ENCODE measurements at places on chromosomes 16 and 17.

GRCh38 chr16:49980166-49980565 is 44.9 kb upstream of the CNEP1R1 start:
- DNase-seq: no peak

DNA sequence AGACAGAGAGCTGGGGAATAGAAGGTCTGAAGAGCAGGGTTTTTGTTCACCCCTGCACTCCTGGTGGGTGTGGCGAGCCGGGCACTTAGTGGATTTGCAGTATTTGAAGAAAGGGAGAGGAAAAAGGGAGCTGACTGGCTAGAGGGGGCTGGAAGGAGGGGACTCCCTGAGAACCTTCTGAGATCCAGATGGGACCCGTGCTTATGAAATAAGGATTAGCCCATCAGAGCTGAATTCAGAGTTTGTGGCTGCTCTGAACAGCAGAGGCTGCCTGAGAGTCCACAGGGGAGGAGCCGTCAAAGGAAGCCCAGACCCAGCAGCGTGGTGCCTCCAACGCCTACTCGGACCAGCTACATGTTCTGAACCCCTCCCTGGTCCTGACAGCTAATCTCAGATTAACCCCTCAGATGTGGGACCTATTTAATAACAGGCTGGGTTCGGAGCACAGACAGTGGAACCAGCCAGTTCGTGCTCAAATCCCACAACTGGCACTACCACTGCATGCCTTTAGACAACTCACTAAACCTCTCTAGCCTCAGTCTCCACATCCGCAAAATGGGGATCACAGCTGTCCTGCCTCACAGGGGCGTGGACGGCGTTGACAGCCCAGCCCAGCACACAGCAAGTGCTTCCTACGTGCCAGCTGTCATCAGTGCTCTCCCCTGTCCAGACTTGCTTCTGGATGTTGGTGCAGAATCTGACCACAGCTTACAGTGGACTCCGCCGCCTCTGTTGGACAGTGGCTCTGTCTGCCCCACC is 70.6 kb downstream of the DYNLRB2 start:
- DNase-seq: no peak

- DNase-seq: peak; percentile 93
Observed at GRCh38 chr17:14069251-14070021, at the start of gene COX10. TSS of gene COX10 (plus strand) at chr17:14069504. CDS start at chr17:14069606, 102 bp downstream.

- DNase-seq: no peak
Observed at GRCh38 chr17:41835214-41835799, 725 bp downstream of the NT5C3B start.

- no peak for DNase-seq
Observed at GRCh38 chr16:17431968-17432625, 38.7 kb downstream of the XYLT1 start.

- no peak for DNase-seq
Observed at GRCh38 chr16:2964475-2965336, 631 bp downstream of the KREMEN2 start.

DNA sequence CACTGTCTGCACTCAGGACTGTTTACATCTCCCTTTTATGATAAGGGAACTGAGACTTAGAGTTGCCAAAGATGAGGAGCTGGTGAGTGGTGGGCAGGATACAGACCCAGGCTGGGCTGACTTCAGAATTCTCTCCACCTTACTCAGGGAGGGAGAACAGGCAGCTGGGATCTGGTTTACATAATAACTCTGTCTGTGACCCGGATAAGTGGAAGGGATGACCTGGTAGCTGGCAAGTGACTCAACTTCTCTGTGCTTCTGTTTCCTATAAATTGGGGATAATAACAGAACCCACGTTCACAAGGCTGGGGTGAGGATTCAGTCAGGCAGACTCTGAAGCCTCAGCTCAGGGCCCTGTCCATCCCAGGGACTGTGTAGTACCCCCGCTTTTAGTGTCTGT is 2.6 kb downstream of the SNX20 start:
- DNase-seq: no peak

DNA sequence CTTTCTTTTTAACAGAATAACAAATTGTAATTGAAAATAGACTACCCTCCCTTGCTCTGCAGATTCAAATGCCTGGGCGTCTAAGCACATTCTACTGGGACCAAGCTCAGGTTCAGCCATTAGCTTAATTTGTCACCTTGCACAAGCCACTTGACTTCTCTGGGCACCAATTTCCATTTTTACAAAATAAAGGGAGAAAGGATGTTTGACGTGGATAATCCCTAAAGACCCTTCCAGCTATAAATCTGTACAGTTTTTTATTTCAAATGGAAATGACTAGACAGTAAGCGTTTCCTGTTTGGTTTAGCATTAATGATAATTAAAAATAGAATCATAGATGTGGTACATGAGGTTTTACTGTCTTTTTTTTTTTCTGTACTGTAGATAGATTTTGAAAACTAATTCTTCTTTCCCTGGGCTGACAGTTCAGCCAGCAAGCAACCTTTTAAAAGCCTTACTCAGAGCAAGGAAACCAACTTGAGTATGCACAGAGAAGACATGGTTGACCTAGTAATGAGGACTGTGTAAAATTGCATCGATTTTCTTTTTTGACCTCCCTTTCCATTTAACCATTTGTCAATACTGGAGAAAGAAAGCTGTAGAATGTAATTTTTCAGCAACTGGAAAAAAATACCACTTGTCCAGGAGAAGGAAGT is 1329.5 kb upstream of the CDH8 start:
- DNase-seq: no peak

DNA sequence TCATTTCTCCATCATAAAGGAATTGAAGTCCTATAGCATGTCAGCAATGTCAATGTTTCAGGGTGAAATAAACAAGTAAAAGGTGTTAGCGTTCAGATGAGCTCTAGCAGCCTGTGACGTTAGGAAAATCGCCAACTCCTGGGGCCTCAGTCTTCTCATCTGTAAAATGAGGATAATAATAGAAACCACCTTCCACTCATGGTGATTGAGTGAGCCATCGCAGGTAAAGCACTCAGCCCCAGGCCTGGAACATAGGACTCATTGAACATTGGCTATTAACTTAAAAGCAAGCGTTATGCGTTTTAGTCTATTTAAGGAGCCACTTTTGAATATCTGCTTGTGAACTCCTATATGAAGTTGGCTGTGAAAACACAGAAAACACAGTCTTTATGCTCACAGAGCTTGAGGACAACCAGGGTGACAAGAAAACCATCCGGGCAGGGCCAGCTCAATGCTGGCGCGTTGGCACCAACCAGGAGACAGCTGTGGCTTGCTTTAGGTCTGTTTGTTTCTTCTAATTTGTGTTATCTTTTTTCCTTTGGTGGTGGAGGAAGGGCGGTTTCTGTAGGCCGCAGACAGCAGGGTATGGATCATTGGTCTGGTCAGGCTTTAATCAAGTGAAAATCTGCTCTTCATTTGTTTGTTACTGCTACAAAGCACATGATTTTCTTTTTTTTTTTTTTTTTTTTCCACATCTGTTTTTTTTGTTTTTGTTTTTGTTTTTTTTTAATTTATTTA is 35.7 kb upstream of the MED9 start:
- DNase-seq: no peak

GRCh38 chr16:20675488-20676267 is 21.8 kb downstream of the ACSM1 start:
- DNase-seq: no peak

- no peak for DNase-seq
Observed at GRCh38 chr17:67982686-67983382, 13.4 kb downstream of the C17orf58 start.

- no peak for DNase-seq
Observed at GRCh38 chr17:69516911-69517310, 102.4 kb downstream of the MAP2K6 start.
